Transverse colon (tissue), 4 donors: ENCODE measurements at places on chromosomes 7 and 10. TPM values are rescaled to one million over a fixed set of nuclear protein-coding genes. Genes with fewer than 3 reads are reported as not detected.

GRCh38 chr10:112429147-112429546 is 17.6 kb downstream of the ZDHHC6 start:
- DNase-seq, result no peak

- DNase-seq, result no peak
These were observed 65.8 kb downstream of the RAB18 start for GRCh38 chr10:27569946-27570345.

Gene LBX1
- total RNA-seq, result not detected

DNA sequence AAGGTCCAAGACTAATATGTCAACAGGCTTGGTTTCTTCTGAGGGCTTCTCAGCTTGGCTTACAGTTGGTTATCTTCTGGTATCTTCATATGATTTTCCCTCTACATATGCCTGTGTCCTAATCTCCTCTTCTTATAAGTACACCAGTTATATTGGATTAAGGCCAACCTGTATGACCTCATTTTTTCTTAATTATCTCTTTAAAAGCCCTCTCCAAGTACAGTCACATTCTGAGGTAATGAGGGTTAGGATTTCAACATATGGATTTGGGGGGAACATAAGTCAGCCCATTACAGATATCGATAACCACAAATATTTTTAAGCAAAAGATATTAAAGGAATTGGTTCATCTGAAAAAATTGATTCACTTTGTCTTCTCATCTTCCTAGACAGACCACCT is 49.2 kb downstream of the IQUB start:
- DNase-seq, result no peak

GRCh38 chr7:23247603-23248335 is 1.2 kb downstream of the GPNMB start:
- DNase-seq, result peak; percentile 21

Gene C7orf33
- not detected for total RNA-seq

GRCh38 chr10:21372651-21373410 is 152.7 kb downstream of the SKIDA1 start:
- DNase-seq, result peak; percentile 58

GRCh38 chr10:69335063-69335587 is 56.8 kb downstream of the HK1 start:
- peak; percentile 29 for DNase-seq

DNA sequence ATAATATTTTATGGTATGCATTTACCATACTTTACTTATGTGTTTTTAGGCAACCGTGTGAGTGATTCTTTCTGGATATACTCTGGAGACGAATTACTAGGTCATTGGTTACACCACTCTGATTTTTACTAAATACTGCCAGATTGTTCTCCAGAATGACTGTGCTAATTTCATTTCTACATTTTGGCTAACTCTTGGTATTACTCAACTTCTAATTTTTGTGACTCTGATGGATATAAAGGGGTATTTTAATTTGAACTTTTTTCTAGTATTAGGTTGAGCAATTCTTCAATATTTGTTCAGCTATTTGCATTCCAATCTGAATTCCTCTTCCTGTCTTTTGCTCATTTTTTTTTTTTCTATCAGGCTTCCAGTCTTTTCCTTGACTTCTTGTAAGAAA is 223.6 kb downstream of the MDFIC start:
- no peak for DNase-seq
